Stimulated activated naive CD8-positive, alpha-beta T cell treated with anti-CD3 and anti-CD28 coated beads, Interleukin-15, amount 100 ng/mL, for 72 hours (primary cell): ENCODE measurements at places on chromosomes 1 and 21.

GRCh38 chr1:210143465-210144062 lies 89.0 kb upstream of the SERTAD4 start:
- peak; percentile 42 for DNase-seq

GRCh38 chr1:26225033-26225831 lies 8.8 kb upstream of the CEP85 start:
- DNase-seq: peak; percentile 42

DNA sequence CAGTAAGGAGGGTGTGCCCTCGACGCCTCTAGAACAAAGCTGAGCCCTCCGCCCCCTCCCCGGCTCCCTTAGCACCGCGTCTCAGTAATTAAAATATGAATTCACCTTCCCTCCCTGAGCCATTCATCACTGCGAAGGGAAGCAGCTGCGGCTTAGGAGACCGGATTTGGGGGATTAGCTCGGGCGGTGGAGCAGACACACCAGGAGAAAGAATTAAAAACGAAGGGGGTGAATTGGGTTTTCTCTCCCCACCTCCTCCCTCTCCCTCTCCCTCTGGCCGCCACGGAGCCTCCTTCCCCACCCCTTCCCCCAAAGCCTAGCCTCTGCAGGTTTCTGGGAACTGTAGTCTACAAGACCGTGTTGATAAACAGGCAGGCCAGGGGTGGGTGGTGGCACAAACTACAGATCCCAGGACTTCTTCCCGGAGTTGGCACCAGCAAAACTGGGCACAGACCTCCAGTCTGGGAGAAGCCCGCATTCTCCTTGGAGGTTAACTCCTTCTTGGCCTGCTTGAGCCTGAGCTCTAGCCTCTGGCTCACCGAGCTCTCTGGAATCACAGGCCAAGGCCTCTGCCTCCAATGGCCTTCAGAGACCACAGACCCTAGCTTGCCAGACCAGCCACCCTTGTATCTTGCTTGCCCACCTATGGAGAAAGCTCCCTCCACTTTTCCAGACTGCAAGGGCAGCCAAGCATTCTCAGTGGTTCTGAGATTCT lies 10.8 kb downstream of the BLACAT1 start:
- DNase-seq: no peak

DNA sequence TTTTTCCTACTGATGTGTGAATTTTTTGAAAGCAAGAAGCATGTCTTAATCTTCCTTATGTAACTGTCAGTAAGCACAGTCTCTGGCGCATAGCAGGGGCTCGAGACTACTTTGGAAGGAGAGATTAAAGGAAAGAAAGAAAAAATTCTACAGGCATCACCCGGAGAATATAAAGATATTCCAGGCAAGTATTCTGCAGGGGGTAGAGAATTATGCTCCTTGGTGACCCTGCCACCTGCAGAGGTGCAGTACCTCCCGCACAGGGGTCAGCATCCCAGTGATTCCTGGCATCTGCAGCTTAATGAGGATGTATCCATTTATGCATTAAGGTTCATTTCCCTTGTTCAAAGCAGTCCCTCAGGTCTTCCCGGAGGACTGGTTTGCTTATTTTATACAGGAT lies 87.6 kb upstream of the WLS start:
- no peak for DNase-seq

GRCh38 chr21:44848821-44849521 lies 24.5 kb downstream of the PTTG1IP start:
- DNase-seq: no peak

DNA sequence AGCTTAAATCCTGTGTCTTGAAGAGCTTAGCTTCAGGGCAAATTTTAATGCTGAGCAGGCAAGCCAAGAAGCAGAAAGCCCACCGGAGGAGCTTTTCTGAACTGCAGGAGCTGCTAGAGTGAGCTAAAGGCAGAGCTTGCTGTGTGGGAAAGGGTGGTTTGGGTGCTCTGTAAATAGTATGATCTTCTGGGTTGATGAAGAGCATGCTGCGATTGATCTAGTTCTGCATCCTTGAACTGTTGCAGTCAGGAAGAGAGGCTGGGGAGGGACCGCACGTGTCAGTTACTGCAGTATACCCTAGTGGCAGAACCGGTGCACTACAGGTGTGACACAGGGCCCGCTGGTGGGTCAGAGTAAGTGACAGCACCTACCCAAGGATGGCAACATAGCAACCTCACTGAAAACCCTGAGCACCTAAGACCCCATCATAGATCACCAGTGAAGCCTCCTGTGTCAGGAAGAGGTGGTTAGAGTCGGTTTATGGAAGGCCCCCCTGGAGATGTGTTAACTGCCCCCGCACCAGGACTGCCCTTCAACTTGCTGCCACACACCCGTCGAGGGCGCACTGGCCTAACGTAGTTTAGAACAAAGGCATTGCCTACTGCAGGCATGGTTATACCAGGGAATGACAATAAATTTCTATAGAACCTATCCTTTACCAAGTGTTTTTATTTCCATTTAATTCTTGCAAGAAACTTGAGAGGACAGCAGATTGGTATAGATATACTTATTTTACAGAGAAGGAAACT lies 146.0 kb upstream of the KIAA0040 start:
- peak; percentile 43 for DNase-seq

DNA sequence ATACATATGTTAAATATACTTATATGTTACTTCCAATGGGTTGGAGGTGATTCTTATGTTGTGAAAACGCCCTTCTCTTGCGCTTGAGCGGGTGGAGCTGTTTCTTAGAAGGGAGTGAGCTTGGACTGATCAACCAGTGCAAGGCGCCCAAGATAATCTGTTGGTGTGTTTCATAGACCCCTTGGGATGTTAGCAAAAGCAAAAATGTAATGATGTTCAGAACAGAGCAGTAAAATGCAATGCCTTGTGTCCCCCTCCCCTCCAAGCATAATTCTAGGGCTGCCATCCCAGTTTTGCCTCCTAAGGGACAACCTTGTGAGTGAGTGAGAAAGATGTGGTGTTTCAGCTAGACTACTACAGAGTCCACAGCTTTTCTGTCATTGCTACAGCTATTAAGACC lies 6.2 kb upstream of the CD34 start:
- DNase-seq: no peak

GRCh38 chr1:15760520-15761211 lies 2.1 kb downstream of the FBLIM1 start:
- no peak for DNase-seq

- no peak for DNase-seq
Observed at GRCh38 chr1:29176576-29176975, 5.1 kb downstream of the SRSF4 start.

DNA sequence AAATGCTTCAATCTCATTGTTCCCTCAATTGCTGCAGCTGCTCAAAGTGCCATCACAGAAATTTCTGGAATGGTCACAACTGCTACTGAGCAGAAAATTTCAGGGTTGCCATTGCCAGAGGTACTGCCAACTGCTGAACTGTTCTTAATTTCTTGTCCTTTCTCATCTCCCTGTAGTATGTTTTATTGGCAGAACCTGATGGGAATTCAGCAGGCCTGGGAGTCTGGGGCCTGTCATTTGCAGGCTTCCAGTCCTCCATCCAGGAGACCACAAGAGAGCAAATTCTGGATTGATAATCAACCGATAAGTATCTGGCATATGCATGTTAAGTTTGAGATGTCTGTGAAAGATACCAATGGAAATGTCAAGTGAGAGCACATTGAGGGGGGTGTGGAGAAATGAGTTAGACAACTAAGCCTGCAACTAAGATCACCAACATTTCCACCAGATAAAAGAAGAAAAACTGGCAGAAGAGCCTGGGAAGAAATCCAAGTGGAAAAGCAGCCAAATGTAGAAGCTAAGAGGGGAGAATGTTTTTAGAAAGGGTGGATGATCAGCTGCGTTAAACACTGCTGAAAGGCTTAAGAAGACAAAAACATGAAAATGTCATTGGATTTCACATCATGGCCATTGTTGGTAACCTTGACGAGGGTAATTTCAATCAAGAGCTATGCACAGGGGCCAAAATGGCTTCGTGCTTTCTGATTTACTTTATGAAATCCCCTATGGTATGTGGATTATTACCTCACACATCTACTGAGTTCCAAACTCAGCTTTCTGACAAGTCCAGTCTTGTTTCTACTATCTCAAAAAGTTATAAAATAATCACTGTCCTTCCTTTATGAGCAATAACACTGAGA lies 648.1 kb downstream of the PLPP3 start:
- no peak for DNase-seq

DNA sequence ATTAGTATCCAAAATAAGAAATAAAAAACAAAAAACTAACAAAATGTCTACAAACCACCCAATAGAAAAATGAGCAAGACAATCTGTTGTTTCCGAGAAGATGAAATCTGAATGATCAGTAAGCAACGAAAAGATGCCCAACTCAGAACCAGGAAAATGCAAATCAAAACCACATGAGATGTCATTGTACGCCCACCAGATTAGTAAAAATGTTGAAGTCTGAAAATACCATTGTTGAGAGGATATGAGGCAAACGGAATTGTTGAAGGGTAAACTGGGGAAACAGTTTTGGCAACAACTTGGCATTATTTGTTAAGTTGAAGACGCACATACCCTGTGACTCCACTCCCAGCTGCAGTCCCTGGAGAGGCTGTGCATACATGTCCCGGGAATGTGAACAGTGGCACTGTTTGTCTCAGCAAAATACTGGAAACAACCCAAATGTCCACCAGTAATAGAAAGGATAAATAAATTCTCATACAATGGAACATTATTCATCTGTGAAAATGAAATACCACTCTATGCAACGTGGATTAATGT lies 10.6 kb downstream of the ZBTB17 start:
- peak; percentile 46 for DNase-seq

DNA sequence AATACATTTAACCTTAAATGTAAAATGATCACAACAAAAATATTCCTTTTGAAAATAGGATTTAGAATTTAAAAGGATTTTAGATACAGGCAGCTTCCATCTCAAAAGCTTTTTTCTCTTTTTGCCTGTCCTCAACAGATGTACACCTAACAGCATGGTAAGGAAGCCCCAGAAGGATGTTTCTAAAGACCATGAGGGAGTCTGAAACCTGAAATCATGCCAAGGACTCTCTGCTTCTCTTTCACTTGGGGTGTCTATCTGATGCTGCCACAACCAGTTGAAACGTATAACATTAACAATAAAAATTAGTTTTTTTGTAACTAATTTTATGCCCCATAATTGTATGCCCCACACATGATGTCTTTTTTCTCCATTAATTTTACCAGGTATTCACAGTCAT lies 5.4 kb upstream of the ZNF281 start:
- DNase-seq: no peak

DNA sequence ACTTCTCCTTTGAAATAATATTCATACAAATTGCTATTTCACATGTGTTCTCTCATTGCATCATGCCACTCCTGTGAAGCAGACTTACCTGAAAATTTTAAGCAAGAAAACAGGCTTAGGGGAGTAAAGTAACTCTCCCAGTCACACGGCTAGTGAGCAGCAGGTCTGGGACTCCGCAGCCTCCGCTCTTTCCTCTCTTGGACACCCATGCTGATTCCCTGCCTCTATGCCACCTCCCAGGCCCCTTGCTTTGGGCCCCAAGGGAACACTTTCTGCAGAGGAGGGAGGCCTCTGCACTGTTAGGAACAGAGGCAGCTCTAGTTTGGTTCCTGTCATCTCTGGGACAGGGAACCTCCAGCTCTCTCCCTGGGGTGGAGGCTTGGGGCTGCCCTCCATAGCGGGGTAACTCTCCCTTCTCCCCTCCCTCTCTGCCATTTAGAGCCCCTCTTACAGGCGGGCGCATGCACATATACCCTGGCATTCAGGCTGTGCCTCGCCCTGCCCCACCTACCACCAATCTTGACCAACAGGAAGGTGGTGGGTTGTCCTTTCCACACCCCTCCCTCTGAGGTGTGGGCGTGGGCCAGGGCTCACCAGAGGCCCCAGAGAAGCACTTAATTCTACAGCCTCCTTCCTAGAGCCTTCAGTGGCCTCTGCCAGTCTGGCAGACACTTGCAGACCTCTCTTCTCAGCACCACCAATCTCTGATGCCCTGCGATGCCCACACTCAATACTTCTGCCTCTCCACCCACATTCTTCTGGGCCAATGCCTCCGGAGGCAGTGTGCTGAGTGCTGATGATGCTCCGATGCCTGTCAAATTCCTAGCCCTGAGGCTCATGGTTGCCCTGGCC lies at the start of gene RXFP4:
RXFP4 (plus strand) TSS at position 646 of the 852 bp plus-strand sequence; CDS start at position 718, 72 bp downstream.
- no peak for DNase-seq

DNA sequence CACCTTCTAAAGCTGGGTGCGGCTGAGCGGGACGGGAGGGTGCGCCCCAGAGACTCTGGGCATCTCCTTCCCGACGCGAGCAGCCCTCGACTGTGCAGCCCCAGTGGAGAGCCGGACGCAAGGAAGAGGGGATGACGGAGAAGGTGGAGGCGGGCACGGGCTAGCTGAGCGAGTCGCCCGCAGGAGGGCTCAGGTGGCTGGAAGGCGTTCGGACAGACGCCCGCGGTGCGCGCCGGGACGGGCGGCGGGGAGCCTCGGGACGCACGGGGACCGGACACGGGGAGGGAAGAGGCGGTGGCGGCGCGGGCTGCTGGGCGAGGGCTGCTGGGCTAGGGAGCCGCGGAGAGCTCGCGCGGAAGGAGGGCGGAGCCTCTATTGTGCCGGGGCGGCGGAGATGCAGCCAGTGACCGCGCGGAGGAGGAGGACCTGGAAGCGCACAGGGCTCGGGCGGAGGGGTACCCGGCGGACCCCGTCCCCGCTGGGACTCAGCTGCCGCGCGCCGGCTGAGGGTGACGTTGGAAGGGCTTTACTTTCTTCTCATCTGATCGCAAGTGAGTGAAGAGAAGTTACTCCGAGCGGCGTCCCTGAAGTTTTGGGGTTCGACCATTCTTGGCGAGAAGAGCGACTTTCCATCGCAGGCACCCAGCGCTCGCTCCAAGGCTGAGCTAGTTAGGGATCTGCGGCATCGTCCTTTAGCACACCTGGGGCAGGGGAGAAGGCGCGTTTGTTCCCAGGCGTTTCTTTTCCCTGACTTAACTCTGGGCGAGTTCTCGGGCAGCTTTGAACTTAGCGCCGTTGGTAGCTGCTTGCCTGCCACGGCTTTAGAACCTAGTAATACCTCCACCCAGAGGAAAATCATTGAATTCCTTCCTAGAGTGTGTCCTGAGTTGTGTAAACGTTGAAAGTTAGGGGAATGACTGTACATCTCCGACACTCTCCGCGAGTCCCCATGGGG lies at the start of gene OLFML2B:
OLFML2B (minus strand) TSS at position 323 of the 955 bp plus-strand sequence. CDS start 439 bp downstream, outside the sequence.
- DNase-seq: peak; percentile 44

DNA sequence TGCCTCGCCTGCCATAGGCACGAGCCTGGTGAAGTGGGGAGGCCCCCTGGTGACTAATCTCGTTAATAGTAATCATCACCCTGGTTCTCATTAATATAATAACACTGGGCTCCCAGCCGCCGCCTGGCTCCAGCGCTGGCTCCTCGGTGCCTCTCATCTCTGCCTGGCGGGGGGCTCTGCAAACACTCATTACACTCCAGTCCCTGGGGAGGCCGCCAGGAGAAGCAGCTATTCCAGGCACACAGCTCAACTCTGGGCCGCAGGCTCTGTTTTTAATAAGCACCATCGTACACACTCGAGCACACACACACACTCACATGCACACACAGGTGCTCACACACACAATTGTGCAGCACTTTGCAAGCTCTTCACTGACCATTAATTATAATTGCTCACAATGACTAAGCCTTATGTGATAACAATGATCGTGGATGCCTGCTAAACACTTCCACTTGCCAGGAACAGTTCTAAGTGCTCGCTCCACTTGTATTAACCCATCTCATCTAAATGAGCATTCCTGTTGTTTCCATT lies 52.2 kb downstream of the SDC3 start:
- DNase-seq: no peak
